ENCODE measurements at places on chromosomes 5 and 9.

DNA sequence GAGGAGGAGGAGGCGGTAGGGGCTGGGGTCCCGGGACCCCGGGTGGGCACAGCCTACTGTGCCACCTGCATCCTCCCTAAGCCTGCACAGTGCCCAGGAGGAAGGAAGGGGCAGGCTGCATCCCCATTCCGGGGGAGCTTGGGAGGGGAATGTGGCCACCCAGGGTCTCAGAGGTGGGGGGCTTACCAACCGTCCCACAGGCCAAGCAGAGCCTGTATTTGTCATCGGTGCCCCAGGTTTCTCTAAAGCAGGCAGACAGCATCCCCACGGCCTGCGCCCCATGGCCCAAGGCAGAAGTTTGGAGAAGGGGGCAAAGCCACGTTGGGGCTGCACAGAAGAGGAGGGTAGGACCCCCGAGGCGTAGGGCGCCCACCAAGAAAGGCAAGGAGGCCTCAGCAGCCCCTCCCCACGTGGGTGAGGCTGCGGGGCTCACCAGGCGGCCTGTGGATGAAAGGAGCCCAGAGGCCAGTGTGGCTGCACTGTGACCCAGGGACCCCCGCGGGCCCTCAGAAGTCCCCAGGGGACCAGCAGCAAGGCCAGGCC, 507 bp upstream of the GPSM1 start:
- DNase-seq: no peak

GRCh38 chr5:124929000-124929399, 182.6 kb upstream of the ZNF608 start:
- DNase-seq: no peak

GRCh38 chr5:153496835-153497234, 6.4 kb downstream of the GRIA1 start:
- DNase-seq: peak; percentile 36

DNA sequence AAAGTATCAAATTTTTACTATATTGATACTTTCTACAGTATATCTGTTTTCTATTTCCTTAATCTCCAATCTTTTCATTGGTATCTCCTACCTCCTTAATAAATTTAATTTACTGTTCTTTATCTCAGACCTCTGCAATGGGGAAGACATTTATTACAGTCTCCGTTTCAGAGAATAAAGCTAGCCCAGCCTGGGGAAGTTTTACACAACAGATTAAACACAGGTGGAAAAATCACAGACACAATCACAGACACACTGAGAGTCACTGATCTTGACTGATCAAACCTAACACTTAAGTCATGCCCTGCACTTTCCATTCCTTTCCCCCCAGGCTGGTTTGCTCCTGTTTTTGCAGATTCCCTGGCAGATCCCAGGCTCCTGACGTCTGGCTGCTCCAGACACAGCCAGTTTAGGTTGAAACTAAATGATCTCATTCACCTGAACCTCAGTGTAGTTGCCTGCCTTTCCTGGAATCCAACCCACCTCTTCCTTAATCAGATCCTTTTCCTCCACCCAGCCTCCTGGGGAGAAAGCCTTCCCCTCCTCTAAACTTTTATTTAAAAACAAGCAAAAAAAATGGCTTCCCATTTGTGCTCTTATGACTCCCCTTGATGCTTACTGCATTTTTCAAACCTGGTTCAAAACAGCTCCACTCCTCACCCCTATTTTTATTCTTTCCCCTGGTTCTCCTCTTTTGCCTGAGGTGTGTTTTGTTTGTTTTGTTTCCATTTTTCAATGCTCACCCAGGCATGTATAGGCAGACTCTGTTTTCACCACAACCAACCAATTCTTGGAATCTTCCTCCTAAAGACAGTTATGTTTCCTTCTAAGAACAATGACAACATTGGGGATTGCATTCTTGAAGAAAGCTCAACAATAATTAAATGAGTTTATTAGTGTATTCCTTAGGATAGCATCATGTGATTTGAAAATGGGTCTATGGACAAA, 29.5 kb upstream of the OSMR start:
- no peak for DNase-seq

DNA sequence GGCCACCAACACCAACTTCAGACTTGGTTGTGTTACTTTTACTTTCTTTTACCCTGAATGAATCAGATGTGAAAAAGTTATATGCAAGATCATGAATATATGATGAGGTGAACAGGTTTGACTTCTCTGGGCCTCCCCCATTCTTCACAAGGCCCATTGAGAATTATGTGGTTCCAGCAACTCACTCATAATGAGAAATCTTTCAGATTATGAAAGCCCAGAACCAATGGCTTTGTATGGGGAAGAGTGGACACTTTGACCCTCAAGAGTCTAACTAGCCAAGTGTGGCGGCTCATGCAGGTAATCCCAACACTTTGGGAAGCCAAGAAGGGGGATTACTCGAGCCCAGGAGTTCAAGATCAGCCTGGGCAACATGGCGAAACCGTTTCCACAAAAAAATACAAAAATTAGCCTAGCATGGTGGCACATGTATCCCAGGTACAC, 16.1 kb upstream of the LNPEP start:
- DNase-seq: no peak

GRCh38 chr9:135504262-135505243, 4.1 kb downstream of the MRPS2 start:
- DNase-seq: peak; percentile 62

GRCh38 chr9:113166039-113166438, 15.2 kb downstream of the SLC31A2 start:
- no peak for DNase-seq

GRCh38 chr5:16095612-16096011, 84.0 kb downstream of the MARCHF11 start:
- no peak for DNase-seq

DNA sequence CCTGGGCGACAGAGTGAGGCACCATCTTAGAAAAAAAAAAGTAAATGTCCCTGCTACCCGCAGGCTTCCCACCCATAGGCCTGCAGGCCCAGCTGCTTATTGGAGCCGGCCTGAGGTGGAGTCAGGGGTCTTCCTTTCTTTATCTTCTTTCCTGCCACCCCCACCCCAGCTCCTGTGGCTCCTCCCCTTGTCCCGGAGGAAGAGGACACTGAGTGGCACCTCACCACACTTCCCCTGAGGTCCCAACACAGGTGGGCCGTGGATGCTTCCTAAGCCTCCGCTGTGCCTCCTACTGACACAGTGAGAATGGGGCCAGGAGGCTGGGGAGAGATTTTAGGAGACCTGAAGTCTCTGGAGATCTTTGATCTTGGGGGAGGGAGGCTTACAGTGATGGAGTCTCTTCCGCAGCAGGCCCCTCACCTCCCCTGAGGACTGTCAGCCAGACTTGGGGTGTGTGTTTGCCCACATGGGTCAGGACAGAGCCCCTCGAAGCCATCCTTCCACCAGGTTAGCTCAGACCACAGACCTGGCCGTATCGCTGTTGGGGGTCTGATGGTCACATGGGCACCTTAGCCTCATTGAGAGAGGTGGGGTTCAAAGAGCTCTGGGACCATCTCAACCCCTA, 135.4 kb upstream of the IER5L start:
- DNase-seq: no peak

DNA sequence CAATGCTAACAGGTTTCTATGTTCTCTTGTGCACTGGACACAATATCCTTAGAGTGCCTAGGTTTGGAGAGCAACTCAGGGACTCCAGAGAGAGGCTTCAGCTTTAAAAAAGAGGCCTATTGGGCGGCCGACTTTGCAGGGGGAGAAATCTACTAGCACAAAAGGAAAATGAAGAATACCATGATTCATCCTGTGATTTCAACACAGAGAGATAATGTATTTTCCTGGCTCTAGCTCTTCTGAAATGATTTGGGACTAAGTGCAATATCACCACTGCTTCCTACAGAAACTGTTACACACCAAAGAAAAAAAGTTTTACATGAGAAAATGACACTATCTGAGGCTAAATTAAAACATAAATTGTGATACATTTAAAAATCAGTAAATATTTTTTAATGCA, 146.1 kb upstream of the TSLP start:
- no peak for DNase-seq

DNA sequence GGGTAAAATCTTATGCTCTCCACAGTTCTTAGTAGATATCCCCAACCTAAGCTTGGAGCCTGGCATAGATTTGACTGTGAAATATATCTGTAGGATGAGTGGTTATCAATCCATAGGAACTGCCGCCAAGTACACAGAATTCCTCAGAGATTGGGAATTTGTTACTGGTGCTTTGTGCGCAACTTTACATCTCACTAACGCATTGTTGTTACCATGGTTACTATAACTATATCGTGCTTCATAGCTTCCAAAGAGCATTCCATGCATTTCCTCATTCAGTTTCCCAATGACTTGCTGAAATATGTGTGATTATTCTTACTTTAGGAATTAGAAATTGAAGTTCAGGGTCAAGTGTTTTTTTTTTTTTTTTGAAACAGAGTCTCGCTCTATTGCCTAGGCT, 9.5 kb upstream of the GGTA1 start:
- no peak for DNase-seq

GRCh38 chr9:76004526-76004925, 114.1 kb downstream of the PCSK5 start:
- no peak for DNase-seq

GRCh38 chr9:112299514-112299913, 33.9 kb downstream of the PTBP3 start:
- DNase-seq: no peak

- peak; percentile 93 for DNase-seq
Observed at GRCh38 chr5:139392678-139393496, 2.0 kb downstream of the PROB1 start.

DNA sequence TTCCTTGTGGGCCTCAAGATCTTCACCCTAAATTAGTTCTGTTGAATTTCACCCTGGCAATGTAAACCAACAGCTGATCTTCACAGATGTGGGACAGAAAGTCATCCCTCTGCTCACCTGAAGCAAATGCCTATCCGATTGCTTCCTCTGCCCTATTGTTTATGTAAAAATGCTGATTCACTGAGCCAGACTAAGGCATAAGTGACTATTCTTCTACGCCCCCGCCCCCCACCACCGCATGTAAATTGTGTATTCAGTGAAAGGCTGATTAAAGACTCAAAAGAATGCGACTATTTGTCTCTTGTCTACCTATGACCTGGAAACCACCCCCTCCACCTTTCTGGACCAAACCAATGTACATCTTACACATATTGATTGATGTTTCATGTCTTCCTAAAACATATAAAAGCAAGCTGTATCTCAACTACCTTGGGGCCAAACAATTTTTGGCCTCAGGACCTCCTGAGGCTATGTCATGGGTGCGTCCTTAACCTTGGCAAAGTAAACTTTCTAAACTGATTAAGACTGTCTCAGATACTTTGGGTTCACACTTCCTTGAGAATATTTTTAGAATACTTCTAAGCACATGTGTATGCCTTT, 129.7 kb upstream of the BOD1 start:
- peak; percentile 41 for DNase-seq

DNA sequence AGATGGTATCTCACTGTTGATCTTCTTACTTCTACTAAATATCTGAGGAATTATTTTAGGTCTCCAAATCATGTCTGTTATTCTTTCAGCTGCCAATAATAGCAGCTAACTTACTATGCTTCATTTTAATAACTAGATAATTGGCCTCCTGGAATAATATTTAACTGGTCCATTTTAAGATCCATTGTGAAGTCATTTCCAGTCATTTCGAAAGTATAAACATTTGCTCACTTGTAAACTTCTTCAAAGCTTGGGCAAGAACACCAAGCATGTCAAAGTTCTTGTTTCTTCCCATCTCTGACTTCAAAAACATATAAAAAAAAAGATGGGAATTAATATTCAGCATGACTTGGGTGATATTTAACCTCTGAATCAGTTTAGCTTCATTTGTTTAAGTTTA, 61.4 kb upstream of the MRPS30 start:
- DNase-seq: no peak

DNA sequence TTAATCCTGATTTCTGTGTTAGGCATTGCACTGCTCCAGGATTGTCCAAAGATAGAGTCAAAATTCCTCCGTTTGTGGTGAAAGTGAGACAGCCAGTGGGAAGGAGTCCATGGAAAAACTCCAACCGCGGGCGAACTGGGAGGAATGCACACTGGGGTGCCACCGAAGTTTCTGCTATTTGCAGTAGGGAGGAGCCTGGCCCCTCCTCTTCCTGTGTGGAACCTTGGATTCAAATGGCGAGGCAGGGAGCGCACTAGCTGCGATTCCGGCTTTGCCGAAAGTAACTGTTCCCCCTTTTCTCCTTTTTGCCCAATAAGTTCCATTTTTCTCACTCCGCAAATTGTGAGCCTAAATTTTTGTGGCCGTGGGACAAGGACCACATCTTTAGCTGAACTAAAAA, 9.3 kb downstream of the BAAT start:
- DNase-seq: no peak

DNA sequence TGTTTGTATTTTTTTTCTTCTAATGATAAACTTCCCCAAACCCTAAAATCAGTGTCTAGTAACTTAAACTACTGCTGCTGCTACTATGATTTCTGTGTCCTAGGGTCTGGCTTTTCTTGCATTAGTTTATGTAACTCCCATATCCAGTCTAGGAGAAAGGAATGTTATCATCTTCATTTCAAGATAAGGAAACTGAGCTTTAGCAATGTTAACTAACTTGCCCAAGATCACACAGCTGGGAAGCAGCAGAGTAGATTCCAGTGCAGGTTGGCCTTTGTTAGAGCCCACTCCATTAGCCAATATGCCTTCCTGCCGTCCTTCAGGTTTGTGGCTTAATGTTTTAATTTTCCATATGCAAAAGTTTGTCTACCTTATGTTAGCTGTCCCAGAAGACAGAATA, 10.4 kb downstream of the TMEM171 start:
- DNase-seq: no peak

DNA sequence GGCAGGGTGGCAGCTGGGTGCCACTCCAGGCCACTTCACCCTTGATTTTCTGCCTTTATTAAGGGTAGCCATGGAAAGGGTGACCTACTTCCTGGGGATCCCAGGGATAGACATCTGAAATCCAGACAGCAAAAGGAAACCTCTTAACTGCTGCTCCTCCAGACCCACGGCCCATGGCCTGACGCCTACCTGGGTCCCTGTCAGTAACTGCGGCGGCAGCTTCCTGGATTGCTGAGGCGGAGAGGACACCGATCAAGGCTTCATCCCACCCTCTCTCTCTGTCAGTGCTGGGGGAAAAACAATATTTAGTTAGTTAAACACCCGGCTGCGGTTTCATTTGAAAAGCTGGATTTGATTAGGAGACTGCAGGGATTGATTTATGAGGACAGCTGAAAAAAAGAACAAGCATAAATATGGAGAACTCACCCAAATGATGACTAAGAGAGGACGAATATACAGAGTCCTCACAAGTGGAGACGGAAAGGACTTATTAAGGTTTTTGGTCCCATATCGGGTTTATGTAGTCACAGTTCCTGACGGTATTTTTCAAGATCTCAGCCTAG, 158.7 kb upstream of the KLF4 start:
- no peak for DNase-seq

DNA sequence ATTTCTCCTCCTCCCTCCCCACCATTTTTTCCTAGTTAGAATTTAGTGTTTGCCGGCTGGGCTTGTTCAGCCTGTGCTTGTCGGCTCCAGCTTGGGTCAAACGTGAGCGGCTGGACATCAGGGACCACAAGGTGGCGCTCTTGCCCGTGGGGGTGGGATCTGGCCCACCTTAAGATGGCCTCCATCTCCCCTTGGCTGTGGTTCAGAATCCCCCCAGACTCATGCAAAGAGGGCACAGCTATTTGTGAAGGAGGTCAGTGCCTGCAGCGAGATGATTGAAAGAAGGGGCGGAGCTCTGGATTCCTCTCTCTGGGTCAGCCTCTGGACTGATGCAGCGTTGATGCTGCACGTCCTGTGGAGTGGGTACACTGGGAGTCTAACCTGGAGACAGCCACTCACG, 283.3 kb upstream of the TUT7 start:
- peak; percentile 9 for DNase-seq

All from Calu3 (cell line).